Hepatocyte (in vitro differentiated cells): ENCODE measurements at places on chromosomes 6 and 20.

GRCh38 chr20:1119128-1119505, 715 bp downstream of the PSMF1 start:
- H3K4me1 ChIP-seq = peaks cover 19% of the 10 kb centered on the region
- no peaks in the 10 kb centered on the region for H3K36me3 ChIP-seq
- peak overlapping the region; percentile 88 for H3K27ac ChIP-seq
- DNase-seq = no peak

GRCh38 chr20:20241976-20242375, 125.9 kb upstream of the INSM1 start:
- DNase-seq = no peak
- H3K27me3 ChIP-seq = no peaks in the 10 kb centered on the region
- no peak overlapping the region for H3K4me3 ChIP-seq
- no peaks in the 10 kb centered on the region for H3K36me3 ChIP-seq
- H3K4me1 ChIP-seq = no peaks in the 10 kb centered on the region

GRCh38 chr20:58360936-58361335, 28.1 kb upstream of the VAPB start:
- no peaks in the 10 kb centered on the region for H3K27me3 ChIP-seq
- no peak overlapping the region for H3K4me3 ChIP-seq
- no peak for DNase-seq
- H3K4me1 ChIP-seq = no peaks in the 10 kb centered on the region
- H3K36me3 ChIP-seq = no peaks in the 10 kb centered on the region

GRCh38 chr6:111259089-111259831, 172.0 kb downstream of the SLC16A10 start:
- no peaks in the 10 kb centered on the region for H3K27me3 ChIP-seq
- peak overlapping the region; percentile 88 for H3K27ac ChIP-seq
- H3K4me1 ChIP-seq = peaks cover 22% of the 10 kb centered on the region
- peak; percentile 100 for DNase-seq
- peak overlapping the region; percentile 58 for H3K4me3 ChIP-seq
- H3K36me3 ChIP-seq = no peaks in the 10 kb centered on the region

GRCh38 chr20:32828029-32828680, 8.4 kb downstream of the MAPRE1 start:
- H3K27me3 ChIP-seq = no peaks in the 10 kb centered on the region
- no peak overlapping the region for H3K4me3 ChIP-seq
- peak overlapping the region; percentile 36 for H3K27ac ChIP-seq
- H3K36me3 ChIP-seq = peaks cover 7% of the 10 kb centered on the region

DNA sequence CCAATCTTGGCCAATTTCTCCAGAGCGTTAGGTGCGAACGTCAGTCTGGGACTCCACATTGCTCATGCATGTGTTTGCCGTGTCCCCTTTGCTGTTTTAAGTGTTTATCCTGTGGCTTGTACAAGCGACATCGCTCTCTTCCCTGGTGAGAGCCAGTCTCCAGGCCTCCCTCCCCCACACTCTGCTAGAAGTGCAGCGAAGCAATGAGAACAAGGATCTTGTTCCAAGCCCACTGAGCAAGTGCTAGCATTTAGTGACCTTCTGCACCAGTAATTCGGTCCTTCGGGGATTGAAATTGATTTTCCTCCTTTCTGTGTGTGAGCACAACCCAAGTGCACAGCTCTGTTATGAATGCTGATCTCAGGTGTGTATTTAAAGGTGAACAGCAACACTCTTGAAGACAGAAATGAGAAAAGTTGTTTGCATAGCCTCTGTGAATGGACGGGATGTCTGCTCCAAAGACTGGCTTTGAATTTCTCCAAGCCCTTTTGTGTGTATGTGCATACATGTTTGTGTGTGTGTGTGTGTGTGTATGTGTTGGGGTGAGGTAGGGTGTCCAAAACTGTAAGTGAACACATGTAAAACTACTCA, 29.0 kb downstream of the CD83 start:
- no peaks in the 10 kb centered on the region for H3K4me1 ChIP-seq
- H3K4me3 ChIP-seq = no peak overlapping the region
- no peaks in the 10 kb centered on the region for H3K36me3 ChIP-seq
- no peak for DNase-seq
- no peak overlapping the region for H3K27ac ChIP-seq

- DNase-seq = no peak
- H3K36me3 ChIP-seq = no peaks in the 10 kb centered on the region
- H3K4me1 ChIP-seq = no peaks in the 10 kb centered on the region
- H3K4me3 ChIP-seq = no peak overlapping the region
- no peaks in the 10 kb centered on the region for H3K27me3 ChIP-seq
Observed at GRCh38 chr6:12174878-12175277, 115.3 kb upstream of the EDN1 start.

DNA sequence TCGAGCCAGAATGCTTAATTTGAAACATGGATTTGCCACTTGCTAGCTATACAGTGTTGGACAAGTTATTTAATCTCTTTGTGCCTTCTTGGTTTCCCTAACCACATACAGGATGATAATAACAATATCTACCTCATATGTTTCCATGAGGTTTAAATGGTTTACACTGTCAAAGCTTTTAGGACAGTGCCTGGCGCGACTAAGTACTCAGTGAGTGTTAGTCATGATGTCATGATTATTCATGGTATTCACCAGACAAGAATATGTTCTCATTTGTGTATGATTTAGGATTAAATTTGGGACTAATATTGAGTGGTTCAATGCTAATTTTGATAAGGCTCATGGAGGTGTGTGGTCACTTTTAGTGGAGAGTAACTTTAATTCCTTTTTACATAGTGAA, 167.4 kb downstream of the EYA4 start:
- H3K4me1 ChIP-seq = peaks cover 9% of the 10 kb centered on the region
- no peak for DNase-seq
- no peak overlapping the region for H3K4me3 ChIP-seq
- H3K27me3 ChIP-seq = no peaks in the 10 kb centered on the region
- H3K27ac ChIP-seq = no peak overlapping the region

DNA sequence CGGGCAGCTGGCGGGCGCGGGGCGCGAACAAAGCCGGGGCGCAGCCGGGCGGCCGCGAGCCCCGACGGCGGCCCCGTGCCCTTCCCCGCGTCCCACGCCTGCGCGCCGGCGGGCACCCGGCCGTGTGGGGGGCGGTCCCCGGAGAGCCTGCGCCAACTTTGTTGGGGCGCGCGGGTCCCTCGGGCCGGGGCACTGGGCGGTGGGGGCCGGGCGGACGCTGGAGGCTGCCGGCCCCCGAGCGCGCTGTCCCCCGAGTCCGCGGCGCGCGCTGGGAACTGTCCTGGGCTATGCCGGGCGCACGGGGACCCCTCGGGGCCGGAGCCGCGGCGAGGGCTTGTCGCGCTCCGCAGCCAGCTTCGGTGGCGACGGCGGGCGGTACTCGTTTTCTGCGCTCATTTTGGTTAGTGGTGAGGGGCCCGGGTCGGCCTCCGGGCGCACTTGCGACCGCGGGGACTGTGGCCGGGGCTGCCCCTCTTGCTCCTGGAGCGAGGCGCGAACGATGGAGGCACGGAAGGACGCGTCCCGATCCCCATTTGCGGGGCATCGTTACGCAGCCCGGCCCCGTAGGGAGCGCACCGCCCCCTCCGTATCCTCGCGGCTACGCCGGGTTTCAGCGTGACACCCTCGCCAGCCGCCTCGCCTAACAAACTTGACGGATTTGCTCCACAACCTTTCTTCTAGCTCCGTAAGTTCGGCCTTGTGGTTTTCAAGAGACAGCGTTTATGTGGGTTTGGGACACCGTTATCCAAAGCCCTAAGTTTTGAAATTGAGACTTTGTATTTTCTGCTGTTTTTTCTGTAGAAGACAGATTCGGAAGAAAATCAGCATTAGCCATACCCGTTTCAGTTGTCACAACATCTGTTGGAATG, 622 bp downstream of the SS18L1 start:
- H3K4me1 ChIP-seq = peaks cover 22% of the 10 kb centered on the region
- H3K36me3 ChIP-seq = peaks cover 4% of the 10 kb centered on the region
- H3K27me3 ChIP-seq = no peaks in the 10 kb centered on the region
- peak; percentile 77 for DNase-seq
- H3K4me3 ChIP-seq = peak overlapping the region; percentile 97
- peak overlapping the region; percentile 100 for H3K27ac ChIP-seq

DNA sequence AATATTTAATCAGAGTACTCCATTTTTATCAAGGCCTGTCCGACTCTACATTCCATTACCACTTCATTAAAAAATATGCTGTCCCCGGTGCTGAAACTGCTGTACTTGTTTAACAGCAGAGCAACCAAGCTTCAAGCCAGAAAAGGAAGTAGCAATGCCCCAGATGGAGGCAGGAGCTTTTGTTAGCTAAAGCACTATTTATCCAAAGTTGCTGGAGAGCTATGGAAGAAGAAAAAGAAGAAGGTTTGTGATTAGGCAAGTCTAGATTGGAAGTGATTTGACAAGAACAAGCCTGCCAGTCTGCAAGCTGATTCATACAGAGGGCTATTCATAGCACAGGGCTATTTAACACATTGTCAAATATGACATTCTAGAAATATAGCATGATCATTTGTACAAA, 160.9 kb upstream of the SPTLC3 start:
- DNase-seq = peak; percentile 48
- peaks cover 3% of the 10 kb centered on the region for H3K27me3 ChIP-seq
- H3K36me3 ChIP-seq = no peaks in the 10 kb centered on the region
- no peaks in the 10 kb centered on the region for H3K4me1 ChIP-seq
- no peak overlapping the region for H3K4me3 ChIP-seq
- H3K27ac ChIP-seq = no peak overlapping the region

DNA sequence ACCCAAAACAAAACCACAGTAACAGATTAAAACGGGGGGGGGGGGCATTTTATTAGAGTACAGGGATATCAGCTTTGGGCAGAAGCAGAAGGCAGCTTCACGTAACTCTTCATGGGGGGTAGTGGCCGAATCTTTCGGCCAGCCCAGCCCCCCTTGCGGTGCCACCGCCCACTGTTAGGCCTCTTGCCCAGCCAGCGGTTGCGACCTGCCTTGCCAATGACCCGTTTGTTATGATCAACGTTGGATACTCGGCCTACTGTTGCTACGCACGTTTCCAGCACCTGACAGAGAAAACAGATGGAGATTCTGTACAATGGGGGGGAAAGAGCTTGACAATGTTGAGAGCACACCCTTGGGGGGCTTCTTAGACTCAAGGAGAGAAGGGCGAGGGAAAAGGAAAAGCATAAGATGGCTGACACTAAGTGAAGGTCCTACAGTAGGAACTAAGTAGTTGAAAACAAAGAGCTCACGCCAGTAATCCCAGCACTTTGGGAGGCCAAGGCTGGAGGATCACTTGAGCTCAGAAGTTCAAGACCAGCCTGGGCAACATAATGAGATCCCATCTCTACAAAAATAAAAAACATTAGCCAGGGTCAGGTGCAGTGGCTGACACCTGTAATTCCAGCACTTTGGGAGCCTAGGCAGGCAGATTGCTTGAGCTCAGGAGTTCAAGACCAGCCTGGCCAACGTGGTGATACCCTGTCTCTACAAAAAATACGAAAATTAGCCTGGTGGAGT, 724 bp upstream of the CUL7 start:
- peaks cover 32% of the 10 kb centered on the region for H3K4me1 ChIP-seq
- no peak for DNase-seq
- no peaks in the 10 kb centered on the region for H3K27me3 ChIP-seq
- no peaks in the 10 kb centered on the region for H3K36me3 ChIP-seq
- peak overlapping the region; percentile 96 for H3K27ac ChIP-seq

DNA sequence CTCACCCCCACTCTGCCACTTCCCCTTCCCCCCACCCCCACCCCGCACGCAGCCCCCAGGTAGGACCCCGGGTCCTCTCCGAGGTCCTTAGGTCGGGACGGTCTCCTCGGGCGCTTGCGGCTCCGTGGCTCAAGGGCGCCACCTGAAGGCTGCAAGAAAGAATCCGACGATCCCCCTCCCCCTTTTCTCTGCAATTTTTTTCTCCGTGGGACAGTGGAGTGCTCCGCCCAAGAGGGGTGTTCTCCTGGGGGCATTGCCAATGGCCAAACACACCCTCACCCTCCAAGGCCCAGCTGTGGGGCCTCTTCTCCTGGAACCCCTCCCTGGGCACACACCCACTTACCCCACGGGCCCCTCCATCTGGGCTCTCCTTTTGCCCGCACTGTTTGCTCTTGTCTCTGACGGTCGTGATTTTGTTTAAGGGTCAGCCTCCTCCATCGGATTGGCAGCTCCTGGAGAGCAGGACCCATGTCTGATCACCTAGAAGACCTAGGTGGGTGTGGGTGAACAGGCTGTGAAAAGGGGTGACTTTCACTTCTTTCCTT, 1.1 kb upstream of the TMEM74B start:
- H3K27ac ChIP-seq = no peak overlapping the region
- H3K27me3 ChIP-seq = peaks cover 16% of the 10 kb centered on the region
- peak overlapping the region; percentile 72 for H3K4me3 ChIP-seq
- peaks cover 23% of the 10 kb centered on the region for H3K4me1 ChIP-seq

- H3K36me3 ChIP-seq = no peaks in the 10 kb centered on the region
- H3K4me1 ChIP-seq = no peaks in the 10 kb centered on the region
- no peak overlapping the region for H3K4me3 ChIP-seq
- H3K27ac ChIP-seq = no peak overlapping the region
Observed at GRCh38 chr6:98548301-98548700, 286.1 kb upstream of the POU3F2 start.

GRCh38 chr6:15628499-15629131, 34.2 kb downstream of the DTNBP1 start:
- H3K36me3 ChIP-seq = no peaks in the 10 kb centered on the region
- H3K27ac ChIP-seq = no peak overlapping the region
- H3K27me3 ChIP-seq = no peaks in the 10 kb centered on the region
- DNase-seq = peak; percentile 8
- H3K4me3 ChIP-seq = no peak overlapping the region
- H3K4me1 ChIP-seq = peaks cover 12% of the 10 kb centered on the region

GRCh38 chr20:5195655-5196054, 68.8 kb downstream of the CDS2 start:
- H3K4me3 ChIP-seq = no peak overlapping the region
- no peaks in the 10 kb centered on the region for H3K4me1 ChIP-seq
- DNase-seq = no peak
- H3K27me3 ChIP-seq = no peaks in the 10 kb centered on the region
- no peak overlapping the region for H3K27ac ChIP-seq
- H3K36me3 ChIP-seq = no peaks in the 10 kb centered on the region

- no peak for DNase-seq
- no peaks in the 10 kb centered on the region for H3K36me3 ChIP-seq
- no peak overlapping the region for H3K27ac ChIP-seq
- H3K4me1 ChIP-seq = peaks cover 6% of the 10 kb centered on the region
- no peak overlapping the region for H3K4me3 ChIP-seq
- H3K27me3 ChIP-seq = no peaks in the 10 kb centered on the region
Observed at GRCh38 chr6:32047539-32047854, 9.3 kb downstream of the CYP21A2 start.

DNA sequence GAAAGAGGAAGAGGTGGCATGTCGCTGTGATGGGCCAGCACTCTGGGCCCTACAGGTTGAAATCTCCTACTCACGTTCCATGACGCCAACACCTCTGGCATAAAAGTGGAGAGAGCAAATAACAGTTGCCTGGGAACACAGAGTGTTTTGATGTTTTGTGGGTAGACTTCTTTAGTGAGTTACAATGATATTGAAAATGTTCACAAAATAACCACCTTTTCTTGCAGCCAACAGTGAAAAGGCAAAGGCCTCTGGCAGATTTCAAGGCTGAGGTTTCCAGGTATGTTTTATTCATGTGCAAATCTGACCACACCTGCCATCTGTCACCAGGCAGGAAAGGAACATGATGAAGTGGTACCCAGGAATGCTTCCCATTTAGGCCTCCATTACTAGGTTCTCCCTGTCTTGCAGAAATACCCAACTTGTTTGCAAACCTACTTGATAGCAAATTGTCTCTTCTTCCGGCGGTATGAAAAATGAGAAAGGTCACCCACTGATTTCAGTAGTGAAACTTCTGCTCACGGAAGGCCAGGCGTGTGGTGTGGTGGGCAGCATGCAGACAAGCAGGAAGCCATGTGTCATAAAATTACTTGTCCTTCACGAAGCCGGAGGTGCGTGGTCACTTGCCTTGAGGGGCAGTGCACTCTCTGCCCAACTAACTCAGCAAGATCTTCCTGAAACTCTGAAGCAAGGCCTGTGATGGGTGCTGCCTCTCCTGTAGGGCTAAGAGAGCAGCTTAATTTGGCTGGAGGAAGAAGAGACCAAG, 299.1 kb upstream of the PRDM1 start:
- DNase-seq = no peak
- no peaks in the 10 kb centered on the region for H3K27me3 ChIP-seq
- H3K4me3 ChIP-seq = no peak overlapping the region
